Vagina (tissue), 2 donors: ENCODE measurements at places on chromosomes 4 and X.

GRCh38 chr4:7254736-7255487 lies 62.6 kb downstream of the SORCS2 start:
- DNase-seq, result no peak

DNA sequence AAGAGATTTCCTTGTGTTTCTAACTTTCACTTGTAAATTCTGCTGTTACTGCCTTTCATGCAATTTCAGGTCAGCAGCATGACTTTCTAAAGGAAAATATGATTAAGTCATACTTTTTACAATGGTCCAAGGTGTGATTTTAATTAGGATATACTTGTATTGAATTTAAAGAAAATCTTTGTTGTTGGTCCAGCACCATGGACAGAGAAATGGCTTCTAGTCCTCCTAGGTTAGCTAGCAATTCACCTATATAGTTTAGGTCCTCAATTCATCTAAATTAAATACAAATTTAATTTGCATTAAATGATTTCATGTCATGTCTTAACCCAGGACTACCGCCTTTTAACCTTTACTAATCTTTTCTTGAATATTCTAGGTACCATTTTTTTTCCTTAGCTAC lies 304.9 kb upstream of the RPS6KA3 start:
- DNase-seq, result no peak

GRCh38 chr4:132227151-132227856 lies 921.8 kb upstream of the PCDH10 start:
- no peak for DNase-seq

DNA sequence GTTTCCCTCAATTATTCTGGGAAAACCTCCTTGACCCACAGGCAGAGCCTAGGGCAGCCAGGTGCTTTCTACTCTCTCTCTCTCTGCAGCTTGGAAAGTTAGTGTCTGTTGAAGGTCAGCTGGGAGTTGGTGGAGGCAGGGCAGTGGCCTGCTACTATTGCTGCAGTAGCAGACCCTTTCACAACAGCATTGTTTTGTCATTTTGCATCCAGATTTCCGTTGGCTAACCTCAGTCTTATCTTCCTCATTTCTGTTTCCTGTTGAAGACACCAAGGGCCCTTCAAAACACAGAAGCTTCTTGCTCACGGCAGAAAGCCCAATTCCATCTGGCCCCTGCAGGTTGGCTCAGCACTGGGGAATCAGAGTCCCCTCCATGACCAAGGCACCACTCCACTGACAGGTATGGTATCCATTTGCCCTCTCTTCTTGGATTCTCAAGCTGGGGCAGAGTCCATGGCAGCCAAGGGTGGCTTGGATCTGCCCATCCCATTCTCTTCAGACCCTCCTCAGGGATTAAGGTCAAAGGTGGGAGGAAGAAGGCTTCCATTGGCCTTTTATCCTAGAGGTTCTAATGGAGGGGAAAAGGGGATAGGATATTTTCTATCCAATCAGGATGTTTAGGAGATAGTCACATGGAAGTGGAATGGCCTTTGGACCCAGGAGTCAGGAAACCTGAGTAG lies 24.6 kb downstream of the VSIG4 start:
- no peak for DNase-seq

GRCh38 chr4:14196131-14196530 lies 568.6 kb upstream of the BOD1L1 start:
- no peak for DNase-seq

DNA sequence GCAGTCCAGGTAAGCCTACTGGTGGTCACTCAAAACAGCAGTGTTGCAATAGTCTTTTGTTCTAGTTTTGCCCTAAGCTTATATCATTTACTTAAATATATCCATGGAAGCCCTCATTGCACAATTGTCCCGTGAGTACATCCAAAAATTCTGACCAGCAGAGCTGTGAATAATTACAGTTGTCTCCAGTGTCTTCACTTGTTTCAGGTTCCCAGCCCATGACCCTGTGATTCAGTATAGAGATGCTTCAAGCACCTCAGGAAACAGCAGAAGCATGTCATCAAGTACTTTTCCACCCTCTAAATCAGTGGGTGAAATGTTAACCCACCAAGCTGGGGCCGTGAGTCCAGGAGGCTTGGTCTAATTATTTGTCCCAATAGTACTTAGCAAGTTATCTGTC lies 214.9 kb upstream of the RPS6KA3 start:
- DNase-seq, result no peak

- DNase-seq, result no peak
Measured at GRCh38 chr4:15018361-15018760, 16.1 kb downstream of the CPEB2 start.

- no peak for DNase-seq
Measured at GRCh38 chr4:6403400-6403685, 69.1 kb downstream of the PPP2R2C start.

DNA sequence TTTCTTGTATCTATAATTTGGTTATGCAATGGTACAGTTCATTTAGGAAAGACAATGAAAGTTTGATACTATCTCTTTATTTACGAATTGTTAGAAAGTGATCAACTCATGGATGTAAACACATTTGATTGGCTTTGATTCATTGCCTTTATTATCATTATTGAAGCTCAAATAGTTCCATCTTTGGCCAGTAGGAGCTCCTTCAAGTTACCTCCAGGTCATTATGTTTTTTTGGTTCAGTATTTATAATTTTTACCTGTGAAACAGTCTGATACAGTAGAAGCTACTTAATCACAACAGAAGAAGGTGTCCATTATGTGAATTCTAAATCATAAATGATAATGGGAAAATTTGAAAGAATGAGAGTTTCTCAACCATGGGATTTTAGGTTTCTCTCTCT lies 12.4 kb downstream of the NPY5R start:
- no peak for DNase-seq

- no peak for DNase-seq
Measured at GRCh38 chr4:4575284-4576211, 33.7 kb upstream of the STX18 start.

DNA sequence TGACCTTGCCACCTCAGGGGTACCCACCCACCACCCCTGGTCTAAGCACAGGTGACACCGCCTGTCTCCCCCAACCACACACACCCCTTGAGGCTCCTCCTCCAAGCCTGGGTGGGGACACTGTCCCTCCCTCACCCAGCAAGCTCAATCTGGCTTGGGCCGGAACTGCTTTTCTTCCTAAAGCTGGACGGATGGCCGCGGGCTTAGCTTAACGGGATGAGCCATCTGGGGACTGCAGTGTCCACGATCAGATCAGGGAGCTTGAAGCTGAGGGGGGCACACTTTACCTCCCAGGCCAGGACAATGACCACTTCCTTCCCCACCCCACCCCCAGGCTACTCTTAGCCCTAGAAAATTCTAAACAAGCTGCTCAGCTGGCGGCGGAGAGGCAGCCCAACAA lies 1.0 kb upstream of the SLC6A8 start:
- no peak for DNase-seq

DNA sequence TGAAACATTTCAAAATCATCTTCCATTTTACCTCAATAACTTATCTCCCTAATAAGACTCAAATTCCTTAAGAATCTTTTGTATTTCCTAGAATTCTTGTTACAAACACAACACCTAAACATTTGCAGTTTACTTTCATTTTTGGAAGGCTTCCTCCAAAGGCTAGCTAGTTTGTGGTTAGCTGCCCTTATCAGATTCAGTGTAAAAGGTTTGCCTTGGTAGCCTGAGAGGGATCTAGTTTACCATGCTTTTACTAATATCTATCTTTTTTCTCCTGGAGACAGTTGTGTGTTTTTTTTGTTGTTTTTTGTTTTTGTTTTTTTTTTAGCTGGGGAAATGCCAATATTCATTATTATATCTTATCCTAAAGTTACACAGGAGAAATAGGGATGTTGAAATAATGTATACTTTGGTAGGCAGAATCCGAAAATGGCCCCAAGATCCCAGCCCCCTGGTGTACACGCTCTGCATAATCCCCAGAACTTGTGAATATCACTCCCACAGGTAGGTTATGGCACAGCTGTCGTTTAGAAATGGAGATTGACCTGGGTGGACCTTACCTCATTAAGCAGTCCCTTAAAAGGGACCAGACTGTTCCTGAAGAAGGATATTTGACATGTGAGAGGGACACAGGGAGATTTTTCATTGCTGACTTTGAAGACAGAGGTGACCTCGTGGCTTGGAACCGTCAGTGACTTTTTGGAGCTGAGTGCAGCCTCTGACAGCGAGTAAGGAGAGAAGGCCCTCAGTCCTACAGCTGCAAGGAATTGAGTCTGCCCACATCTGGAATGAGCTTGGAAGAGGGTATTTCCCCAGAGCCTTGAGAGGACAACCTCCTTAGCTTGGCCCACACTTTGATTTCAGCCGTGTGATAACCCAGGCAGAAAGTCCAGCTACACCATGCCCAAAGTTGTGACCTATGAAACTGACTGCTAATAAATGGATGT lies 33.4 kb downstream of the SEPTIN11 start:
- no peak for DNase-seq
